ENCODE measurements at places on chromosomes 6 and 20. TPM values are rescaled to one million over a fixed set of nuclear protein-coding genes. Genes with fewer than 3 reads are reported as not detected.

OLIG3 gene
- not detected for total RNA-seq

SLC26A8 gene
- total RNA-seq = not detected

PLN gene
- total RNA-seq = not detected

C20orf141 gene
- total RNA-seq = not detected

GMPR gene
- total RNA-seq = 20.4 TPM

HECA gene
- total RNA-seq = 26.0 TPM

PSORS1C1 gene
- 11.9 TPM for total RNA-seq

LY6G5C gene
- total RNA-seq = 1.1 TPM

FYN gene
- 127 TPM for total RNA-seq

CST2 gene
- total RNA-seq = not detected

DNMT3B gene
- 2.6 TPM for total RNA-seq

PGM3 gene
- 77.1 TPM for total RNA-seq

NRN1 gene
- total RNA-seq = 23.5 TPM

UNC5CL gene
- not detected for total RNA-seq

PPP1R14C gene
- total RNA-seq = 0.47 TPM

APOM gene
- total RNA-seq = 0.19 TPM

ZC2HC1B gene
- not detected for total RNA-seq

HDGFL1 gene
- total RNA-seq = not detected

RNF144B gene
- 118 TPM for total RNA-seq

MOG gene
- not detected for total RNA-seq

SULF2 gene
- 66.4 TPM for total RNA-seq

PTCHD4 gene
- total RNA-seq = 8.4 TPM

ZNF165 gene
- total RNA-seq = 0.36 TPM

MUC22 gene
- not detected for total RNA-seq

TPX2 gene
- 19.3 TPM for total RNA-seq

IYD gene
- total RNA-seq = not detected

TGM3 gene
- total RNA-seq = not detected

HAO1 gene
- total RNA-seq = not detected

OXT gene
- not detected for total RNA-seq

PRSS16 gene
- total RNA-seq = not detected

GMEB2 gene
- 9.3 TPM for total RNA-seq

WFDC10A gene
- total RNA-seq = not detected

RSPH3 gene
- total RNA-seq = 3.2 TPM

ACTL10 gene
- 1.6 TPM for total RNA-seq

FERMT1 gene
- total RNA-seq = 3.0 TPM

TAPBP gene
- 33.2 TPM for total RNA-seq

GSTA2 gene
- not detected for total RNA-seq

BICRAL gene
- total RNA-seq = 2.3 TPM

NFKBIE gene
- 10.6 TPM for total RNA-seq

DSP gene
- under 0.01 TPM for total RNA-seq

FAM217A gene
- not detected for total RNA-seq

TRIM40 gene
- total RNA-seq = not detected

BHLHE23 gene
- not detected for total RNA-seq
